HL-60 (cell line): ENCODE measurements at places on chromosomes 3 and 15.

DNA sequence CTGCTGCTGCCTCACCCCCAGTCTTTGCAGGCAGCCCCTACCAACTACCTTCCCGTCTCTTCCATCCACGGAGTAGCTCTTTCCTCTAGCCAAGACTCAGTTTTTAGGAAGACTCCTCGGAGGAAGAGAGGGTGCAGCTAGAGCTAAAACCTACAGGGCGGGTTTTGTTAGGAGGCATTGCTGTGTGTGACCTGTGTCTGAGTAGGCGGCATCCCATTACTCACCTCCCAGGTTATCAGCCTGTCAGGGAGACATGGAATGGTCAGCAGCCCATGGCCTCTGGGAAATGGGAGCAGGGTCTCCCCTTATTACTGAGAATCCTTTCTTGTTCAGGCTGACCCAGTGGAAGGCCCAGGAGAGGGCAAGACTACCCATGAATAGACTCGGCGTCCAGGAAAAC is 43.8 kb upstream of the FGD5 start:
- DNase-seq: no peak

DNA sequence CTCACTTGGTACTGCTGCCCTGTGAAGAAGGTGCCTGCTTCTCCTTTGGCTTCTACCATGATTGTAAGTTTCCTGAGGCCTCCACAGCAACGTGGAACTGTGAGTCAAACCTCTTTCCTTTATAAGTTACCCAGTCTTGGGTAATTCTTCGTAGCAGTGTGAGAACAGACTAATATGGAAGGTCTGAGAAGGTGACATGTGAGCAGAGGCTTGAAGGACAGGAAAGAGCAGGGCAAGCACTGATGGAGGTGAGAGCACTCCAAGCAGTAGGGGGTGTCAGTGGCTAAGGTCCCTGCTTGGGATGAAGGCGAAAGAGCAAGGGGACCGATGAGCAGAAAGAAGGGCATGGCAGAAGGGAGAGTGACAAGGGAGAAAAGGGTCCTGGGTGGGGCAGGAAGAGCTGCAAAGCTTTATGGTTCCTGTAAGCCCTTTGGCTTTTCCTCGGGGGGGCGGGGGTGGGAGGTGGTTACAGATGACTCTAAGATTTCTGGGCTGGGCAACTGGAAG is 3.5 kb downstream of the EIF4E3 start:
- DNase-seq: peak; percentile 27

- no peak for DNase-seq
These were observed 41.8 kb upstream of the IQSEC1 start for GRCh38 chr3:13114811-13115575.

DNA sequence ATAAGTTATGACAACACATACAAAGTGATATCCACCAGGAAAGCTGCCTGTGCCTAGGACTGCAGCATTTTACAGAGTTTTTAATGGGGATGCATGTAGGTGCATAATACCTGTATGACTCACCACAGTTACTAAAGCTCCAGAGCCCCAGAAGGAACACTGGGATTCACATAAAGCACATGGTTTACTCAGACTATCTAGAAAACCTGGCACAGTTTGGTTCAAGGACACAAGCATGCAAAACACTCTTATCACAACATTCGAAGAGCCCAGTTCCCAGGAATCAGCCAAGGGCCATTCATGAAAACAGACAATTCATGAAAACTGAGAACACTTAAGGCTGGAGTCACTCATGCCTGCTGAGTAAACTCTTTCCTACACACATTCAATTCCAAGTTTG is 261.0 kb downstream of the PYDC2 start:
- DNase-seq: no peak

DNA sequence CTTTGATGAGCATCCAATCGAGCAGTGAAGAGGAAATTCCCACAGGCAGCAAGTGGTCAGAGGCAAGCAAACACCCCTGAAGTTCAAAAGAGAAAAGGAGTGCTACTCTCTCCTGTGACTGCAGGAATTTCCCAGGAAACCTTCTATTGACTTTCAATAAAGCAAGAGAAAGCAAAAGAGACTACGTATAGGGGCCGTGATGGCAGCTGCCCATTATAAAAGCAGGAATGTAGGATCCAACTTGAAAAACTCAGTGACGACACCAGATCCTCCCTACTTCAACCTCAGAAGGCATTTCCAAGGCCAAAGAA is 53.1 kb upstream of the IP6K2 start:
- DNase-seq: no peak

DNA sequence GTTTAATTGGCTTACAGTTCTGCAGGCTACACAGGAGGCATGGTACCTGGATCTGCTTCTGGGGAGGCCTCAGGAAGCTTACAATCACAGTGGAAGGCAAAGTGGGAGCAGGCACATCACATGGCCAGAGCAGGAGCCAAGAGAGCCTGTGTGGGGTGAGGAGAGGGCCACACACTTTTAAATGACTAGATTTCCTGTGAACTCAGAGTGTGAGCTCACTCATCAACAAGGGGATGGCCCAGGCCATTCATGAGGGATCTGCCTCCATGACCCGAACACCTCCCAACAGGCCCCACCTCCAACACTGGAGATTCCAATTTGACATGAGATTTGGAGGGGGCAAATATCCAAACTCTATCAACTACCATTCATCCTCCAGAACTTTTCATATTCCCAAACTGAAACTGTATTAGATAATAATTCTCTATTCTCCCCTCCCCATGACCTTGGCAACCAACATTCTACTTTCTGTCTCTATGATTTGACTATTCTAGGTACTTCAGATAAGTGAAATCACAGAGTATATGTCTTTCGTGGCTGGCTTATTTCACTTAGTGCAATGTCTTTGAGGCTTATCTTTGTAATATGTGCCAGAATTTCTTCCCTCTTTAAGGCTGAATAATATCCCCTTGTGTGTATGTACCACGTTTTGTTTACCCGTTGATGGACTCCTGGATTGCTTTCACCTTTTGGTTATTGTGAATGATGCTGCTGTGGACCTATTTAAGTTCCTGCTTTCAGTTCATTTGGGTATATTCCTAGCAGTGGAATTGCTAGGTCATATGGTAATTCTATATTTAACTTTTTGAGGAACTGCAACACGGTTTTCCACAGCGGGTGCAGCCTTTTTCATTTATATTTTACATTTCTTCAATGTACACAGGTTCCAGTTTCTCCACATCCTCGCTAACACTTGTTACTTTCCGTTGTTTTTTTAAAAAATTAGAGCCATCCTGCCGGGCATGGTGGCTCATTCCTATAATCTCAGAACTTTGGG is 43.8 kb downstream of the TKT start:
- no peak for DNase-seq

DNA sequence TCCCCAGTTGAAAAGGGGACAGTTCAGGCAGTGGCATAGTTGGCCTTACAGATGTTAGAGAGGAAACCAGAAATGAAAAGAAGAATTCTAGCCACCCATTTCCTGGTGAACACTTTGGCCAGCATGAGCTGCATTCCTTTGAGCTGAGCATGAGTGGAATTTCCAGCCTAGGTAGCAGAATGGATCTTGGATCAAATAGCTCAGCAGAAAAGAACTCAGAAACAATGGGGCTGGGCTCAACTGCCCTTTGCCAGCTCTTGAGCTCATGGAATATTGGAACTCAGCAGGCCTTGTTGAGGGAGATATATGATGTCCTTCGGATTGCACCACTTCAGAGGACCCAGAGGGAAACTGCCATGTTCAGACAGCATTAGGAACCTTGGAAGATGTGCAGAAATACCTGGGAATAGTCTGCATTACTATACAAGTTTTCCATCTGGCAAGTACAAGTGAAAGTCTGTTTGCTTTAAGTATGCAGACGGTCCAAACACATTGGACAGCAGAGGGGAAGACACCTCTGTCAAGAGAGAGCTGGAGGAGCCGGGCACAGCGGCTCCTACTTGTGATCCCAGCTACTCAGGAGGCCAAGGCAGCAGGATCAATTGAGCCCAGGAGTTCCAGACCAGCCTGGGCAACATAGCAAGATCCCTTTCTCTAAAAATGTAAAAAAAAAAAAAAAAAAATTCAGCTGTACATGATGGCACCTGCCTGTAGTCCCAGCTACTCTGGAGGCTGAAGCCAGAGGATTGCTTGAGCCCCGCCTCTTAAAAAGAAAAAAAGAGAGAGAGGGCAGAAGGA is 3.1 kb upstream of the CDV3 start:
- no peak for DNase-seq

- no peak for DNase-seq
These were observed 295.2 kb downstream of the VGLL3 start for GRCh38 chr3:86695752-86696151.

- no peak for DNase-seq
These were observed 200.0 kb downstream of the ZNF385D start for GRCh38 chr3:21551019-21551418.

DNA sequence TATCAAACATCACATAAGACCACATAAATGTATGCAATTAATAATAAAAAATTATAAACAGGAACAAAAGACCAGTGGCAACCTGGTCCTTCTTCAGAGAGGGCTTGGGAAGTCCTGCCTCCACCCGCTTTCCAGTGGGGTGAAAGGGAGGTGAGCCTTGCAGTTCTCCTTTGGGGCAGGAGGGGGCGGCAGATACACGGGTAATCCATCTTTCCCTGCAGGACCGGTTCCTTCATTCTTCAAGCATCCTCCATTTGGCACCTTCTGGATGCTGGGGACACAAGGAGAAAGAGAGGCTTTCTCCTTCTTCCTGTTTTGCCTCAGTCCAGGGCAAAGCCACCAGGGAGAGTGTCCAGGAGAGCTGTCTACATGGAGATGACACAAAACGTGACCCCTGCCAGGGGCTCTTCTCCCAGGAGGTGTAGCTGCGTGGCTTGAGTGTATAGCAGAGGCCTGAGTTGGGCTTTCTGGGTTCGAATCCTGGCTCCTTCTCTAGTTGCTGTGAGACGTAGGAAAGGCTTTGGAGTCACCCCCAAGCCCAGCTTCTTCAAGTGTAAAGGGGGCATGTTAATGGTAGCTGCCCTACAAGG is 23.2 kb downstream of the RPLP1 start:
- DNase-seq: peak; percentile 79

DNA sequence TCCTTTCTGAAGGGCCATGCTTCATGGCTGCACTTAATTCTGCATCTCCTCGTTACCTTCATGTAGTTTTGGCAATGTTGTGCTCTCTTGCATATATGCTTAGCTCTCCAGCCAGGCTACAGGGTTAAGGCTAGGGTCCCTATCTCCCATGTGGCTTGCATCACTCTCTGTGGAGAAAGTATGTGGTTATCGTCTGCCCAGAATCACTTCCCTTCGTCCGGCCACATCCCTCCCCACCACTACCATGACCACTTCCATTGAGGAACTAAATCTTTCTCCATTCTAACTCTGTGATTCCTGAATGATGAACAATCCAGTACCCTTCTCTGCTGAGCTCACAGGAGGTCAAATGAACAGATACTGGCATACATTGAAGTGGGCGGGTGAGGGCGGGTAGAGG is 34.0 kb downstream of the WWTR1 start:
- DNase-seq: no peak

DNA sequence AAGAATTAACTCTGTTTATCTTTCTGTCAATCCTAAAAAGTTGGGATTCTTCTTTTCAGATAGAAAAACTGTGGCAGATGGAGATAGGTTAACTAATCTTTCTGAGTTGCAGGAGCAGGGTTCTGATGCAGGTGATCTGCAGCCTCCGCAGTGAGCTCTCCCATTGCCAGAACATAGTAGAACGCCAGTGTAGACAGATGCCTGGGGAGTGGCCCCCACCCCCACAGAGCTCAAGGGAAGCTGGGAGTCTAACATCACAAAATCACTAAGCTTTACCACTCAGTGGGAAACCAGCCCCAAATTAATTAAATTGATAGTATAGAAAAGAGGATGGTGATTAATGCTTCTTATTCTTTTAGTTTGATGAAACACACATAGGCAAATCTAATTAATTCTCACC is 295.0 kb upstream of the ATP10A start:
- DNase-seq: no peak

GRCh38 chr3:24363242-24363641 is 131.4 kb downstream of the THRB start:
- no peak for DNase-seq

- no peak for DNase-seq
These were observed 144.0 kb downstream of the CLSTN2 start for GRCh38 chr3:140078940-140079339.

DNA sequence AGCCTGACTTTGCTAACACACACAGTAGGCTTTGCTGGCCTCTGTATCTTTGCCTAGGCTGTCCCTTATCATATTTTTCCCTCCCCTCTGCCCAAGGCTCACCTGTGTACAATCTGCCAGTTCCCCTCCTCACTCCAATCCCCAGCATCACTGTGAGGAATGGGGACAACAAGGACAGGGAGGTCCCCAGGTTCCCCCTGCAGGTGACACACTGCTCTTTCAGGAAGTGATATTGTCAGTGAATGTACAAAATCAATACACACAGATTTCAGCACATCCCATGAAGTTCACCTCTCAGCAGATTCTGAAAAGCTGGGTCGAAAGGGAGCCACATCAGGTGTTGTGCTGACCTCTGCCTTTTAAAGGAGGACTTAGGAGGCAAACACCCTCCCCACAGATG is 177.5 kb downstream of the RAB11A start:
- DNase-seq: no peak

DNA sequence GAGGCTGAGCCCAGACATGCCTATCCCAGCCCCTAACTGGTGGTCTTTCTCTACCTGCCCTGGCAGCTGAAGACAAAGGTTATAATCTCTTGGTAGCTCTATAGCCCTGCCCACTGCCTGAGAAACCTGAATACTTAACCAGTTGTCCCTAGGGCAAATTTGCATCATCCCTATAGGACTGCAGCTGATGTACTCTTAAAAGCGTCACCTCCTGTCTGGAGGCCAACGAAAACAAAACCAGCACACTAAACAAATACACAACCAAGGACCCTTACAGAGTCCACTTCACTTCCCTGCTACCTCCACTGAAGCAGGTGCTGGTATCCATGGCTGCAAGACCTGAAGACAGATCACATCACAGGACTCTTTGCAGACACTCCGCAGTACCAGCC is 98.0 kb downstream of the KCNAB1 start:
- no peak for DNase-seq

- DNase-seq: no peak
These were observed 29.4 kb downstream of the NBEAL2 start for GRCh38 chr3:47008851-47009224.

- DNase-seq: no peak
These were observed 69.9 kb downstream of the CRTC3 start for GRCh38 chr15:90599644-90600043.

DNA sequence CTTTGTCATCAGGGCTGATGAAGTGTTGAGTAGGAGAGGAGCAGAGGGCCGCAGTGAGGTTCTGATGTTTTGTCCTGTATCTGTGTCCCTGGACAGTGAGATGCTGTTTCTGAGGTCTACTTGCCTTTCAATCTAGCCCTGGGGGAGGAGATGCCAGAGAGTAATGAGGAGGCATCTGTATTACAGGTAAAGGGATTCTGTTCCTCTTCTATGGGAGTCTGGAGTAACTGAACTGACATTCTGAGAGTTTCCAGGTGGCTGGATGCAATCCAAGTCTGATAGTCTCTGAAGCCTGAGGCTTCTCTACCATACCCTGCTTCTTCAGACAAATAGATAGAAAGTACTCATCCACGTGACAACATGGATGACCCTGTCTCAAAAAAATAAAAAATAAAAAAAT is 60.9 kb downstream of the IL12A start:
- no peak for DNase-seq

DNA sequence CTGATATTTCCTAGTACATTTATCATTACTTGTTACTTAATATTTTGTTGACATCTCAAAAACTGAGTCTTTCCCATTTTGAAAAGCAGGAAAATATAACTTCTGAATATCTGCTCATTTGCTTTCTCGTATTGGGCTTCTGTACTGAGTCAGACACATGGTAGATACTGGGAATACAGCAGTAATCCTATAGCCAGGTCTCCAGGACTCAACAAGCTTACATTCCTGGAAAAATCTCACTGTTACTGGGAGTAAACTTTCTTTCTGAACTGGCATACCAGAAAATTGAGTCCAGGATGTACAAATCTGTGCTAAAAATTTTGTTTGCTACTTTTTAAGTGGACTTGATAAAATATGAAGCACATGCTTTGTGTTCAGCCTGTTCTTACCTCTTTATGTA is 240.4 kb downstream of the RBMS3 start:
- no peak for DNase-seq
